ENCODE measurements at places on chromosomes 16 and 17.

- no peak for DNase-seq
These were observed 64.6 kb downstream of the CYTH1 start for GRCh38 chr17:78717431-78717980.

GRCh38 chr17:76940738-76941350, 72.6 kb downstream of the MGAT5B start:
- DNase-seq = no peak

- DNase-seq = no peak
These were observed 9.4 kb upstream of the TEDC2 start for GRCh38 chr16:2450535-2450934.

GRCh38 chr17:4549781-4550533, 5.2 kb downstream of the MYBBP1A start:
- DNase-seq = no peak

DNA sequence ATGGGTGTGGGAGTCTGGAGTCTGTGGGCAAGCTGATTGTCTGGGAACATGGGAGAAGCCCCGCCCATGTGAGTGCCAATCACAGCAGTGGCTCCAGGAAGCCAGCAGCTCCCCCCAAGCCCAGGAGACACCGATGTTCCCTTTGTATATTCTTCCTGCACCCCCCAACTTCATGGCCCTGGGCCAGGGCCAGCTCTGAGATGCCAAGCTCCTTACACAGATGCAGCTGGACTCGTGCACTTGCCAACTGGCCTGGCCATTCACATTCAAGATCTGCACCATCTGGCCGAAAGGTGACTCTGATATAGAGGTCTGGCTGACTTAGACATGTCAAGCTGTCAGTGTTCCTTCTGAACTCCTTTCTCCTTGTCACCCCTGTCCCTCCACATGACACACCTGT, 50.5 kb downstream of the CACNG5 start:
- DNase-seq = no peak

DNA sequence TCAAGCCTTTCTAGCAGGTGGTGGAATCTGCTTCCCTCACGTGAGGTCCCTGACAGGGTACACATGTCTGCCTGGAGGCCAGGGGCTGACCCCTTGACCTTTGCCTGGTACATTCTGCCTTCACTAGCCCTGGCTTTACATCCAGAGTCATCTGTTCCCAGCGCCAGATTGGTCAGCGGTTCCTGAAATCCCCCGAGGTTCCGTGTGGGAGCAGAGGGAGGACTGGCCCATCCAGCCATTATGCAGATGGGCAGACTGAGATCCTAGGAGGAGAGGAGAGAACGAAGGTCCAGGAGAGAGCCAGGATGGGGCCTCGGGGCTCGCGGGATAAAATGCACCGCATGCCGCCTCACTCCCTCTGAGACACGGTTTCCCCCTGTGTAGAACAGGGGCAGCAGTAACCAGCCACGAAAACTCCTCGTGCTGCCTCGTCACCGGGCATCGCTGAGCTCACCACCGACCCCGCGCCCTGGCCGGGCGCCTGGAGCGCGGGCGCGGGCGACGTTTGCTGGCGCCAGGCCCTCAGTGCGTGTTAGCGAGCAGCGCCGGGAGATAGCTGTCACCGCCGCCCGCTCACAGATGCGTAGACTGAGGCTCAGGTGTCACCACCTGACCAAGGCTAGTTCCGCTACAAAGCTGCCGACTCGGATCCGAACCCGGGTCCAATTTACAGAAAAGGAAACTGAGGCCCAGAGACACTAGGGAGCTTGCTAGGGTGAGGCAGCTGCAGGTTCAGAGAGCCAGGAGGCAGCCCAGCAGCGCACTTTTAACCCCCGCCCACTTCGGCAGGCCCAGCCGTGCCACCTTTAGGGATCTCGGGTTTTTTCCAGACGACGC, 811 bp upstream of the MAP2K3 start:
- DNase-seq = no peak

DNA sequence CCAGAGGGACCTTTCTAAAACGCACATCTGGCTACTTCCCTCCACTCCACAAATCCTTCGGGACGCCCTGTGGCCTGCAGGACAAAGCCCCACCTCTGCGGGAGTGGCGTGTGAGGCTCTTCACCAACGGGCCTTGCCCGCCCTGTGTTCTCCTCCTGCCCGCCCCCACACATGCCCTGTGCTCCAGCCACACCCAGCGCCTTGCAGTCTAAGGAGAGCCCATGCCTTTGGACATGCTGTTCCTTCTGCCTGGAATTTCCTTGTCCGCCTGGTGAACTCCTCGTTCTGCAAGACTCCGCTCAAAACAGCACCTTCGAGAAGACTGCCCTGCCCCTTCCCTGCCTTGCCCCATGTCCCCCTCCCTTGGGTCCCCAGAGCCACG, 7.4 kb downstream of the ELOB start:
- no peak for DNase-seq

DNA sequence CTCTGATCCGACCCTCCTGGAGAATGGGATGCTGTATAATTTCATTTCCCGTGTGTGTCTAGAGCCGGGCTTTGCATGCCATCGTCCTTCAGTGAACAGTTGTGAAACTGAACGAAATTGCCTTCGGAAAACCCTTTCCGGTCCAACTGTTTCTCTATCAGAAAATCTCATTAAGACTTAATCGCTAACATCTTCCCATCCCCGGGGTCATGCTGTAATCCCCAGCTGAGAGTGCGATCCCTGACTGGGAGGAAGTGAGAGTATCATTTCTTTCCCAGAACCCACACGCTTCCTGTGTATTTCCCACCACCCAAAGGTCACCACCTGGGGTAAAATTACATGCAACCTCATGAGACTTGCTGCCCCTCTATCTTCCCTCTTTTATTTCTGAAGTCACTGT, 75.6 kb upstream of the RBFOX1 start:
- DNase-seq = no peak

DNA sequence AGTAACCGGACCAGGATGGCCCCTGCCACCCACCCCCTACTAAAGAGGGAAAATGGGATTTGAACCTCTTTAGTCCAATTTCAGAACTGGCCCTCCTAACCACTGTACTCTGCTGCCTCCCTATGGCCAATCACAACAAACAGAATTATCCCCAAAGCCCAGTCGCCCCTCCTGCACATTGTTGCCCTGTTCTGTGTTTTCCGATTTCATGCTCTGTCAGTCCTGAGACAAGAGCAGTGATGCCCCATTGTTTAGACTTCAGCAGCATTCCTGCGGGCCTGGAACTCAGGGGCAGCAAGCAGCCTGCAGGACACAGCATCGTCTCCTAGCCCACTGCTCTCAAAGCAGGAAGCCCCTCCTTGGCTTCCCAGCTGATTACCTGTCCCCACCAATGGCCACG, 20.5 kb upstream of the KLHL11 start:
- DNase-seq = no peak

DNA sequence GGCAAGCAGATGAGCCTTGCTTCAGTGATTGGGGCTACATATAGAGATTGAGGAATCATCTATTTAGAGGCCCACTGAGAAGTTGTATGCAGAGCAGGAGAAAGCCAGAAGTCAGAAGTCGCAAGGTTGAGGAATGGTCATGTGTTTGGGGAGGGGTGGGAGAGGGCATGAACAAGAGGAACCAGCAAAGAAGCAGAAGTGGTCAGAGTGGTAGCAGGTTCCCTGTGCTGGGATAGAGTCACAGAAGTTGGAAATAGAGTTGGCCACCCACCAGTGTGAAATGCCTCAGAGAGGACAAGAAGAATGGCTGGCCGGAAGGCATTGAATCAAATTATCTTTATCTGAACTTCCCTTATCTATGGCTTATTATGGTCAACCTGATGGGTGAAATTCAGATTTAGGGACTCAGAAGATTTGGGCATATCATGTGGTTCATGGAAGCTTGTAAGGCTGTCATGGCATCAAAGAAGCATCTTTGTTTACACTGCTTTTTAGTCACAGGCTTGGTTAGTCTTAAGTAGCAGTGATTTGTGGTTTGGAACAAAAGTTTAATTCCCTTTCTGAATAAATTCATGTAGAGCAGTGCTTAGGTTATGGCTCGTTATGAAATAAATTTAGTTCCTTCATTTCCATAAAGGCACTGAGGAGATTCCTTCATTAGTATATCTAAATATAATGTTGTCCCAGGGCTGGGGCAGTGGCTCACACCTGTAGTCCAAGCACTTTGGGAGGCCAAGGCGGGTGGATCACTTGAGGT, 19.7 kb downstream of the MAP3K3 start:
- no peak for DNase-seq

- DNase-seq = no peak
These were observed 23.1 kb upstream of the DHRS13 start for GRCh38 chr17:28925912-28926365.

DNA sequence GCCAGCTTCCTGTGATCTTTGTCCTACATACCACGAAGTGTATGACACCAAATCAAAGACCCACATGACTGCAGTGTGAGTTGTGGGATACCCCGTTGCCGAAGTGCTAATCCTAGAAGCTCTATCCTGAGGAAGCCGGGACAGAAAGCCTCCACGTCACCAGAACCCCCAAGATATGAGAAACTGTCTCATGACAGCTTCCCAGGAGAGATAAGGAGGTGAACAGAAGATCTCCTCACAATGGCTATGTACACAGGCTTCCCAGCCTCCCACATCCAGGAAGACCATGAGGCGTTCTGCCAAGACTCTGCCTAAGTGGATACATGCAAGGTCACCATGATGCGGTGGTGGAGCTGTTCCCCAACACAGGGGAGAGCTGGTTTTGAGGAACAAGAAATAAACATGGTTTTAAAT, 37.1 kb downstream of the TRIM25 start:
- no peak for DNase-seq

GRCh38 chr16:80063713-80064069, 463.2 kb upstream of the MAF start:
- no peak for DNase-seq
